ENCODE measurements at places on chromosomes 3 and 15.

DNA sequence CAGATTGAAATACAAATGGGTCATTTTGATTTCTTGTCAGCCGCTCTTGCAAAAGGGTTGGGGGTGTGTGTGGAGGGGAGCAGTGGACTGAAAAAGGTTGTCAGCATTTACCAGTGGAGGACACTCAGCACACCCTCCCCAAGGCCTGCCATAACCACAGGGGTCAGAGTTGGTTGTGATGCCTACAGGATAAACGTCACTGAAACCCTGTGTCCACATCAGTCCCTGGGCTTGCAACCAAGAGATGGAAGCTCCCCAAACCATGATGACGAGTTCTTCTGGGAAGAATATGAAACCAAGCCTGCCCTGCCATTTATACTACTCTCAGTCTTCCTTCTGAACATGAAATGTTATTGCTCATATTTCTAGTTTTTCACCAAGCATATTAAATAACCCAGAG, 54.0 kb upstream of the UMPS start:
- DNase-seq, result no peak

- DNase-seq, result peak; percentile 70
Observed at GRCh38 chr15:85318048-85318731, 62.2 kb upstream of the AKAP13 start.

DNA sequence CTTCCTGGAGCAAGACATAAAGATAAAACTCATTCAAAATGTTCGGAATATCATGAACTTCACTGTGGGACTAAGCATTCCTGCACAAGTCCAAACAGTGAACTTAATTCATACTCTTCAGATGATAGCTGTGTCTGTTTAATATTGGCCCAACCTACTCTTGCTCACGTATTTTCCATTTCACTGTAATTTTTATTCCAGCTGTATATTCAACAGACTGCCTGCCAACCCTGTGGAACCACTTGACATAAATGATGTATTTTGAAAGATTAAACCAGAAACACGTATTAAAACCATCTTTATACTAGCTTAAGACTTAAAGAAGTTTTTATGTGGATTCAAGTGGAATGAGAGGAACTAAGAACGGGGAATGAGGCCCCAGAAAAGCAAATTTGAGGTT, 172.5 kb downstream of the TMEM108 start:
- DNase-seq, result no peak

DNA sequence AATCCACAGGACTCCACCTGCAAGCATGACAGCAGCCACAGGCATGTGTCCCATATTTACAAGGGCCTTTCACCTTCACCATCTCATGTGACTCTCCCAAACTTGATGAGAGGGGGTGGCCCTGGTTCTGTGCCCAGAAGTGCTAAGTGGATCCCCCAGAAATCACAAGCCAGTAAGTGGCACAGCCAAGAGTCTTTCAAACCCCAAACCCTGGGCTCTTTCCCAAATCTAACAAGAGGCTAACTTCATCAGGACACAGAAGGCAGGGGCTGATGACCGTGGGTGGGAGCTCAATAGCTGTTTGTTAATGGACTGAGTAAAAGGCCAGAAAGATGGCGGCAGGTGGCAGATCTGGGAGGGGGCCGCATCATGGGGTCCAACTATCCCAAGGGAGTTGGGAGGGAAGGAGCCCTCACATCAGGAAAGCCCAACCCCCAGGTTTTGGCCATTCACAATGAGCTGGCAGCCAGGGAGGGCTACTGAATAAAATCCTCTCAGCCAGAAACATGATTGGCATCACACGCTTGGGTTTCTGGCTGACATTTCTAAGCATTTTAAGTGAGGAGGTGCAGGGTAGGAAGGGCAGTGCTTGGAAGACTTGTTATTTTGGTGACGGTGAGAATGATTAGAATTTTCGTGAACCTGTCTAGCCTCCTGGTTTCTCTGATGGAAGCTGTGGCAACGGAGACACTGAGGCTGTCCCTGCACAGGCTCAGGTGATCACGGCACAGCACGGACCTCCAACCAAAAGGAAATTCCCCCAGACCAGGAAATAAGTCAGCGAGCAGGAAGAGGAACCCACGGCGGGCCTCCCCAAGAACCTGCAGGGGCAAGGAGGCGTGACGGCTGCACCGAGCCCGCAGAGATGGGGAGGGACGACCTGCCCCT, 109.3 kb downstream of the OXNAD1 start:
- peak; percentile 27 for DNase-seq

DNA sequence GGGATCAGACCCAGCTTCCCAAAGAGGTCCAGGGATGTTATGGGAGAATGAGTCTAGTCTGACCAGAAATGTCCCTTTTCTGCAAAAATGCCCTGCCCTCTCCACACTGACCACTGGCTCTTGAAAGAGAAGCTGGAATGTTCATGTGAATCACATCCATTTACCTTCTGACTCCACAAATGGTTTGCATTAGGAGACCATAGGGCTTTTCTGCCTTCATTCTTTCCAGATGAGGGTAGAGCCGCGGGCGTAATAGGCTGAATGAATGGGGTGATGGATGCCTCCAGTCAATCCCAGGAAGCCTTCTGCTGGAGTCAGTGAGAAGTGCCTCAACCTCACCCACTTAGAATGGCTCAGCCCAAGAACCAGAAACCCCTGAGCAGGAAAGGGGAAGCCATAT, 47.2 kb upstream of the IREB2 start:
- DNase-seq, result no peak

DNA sequence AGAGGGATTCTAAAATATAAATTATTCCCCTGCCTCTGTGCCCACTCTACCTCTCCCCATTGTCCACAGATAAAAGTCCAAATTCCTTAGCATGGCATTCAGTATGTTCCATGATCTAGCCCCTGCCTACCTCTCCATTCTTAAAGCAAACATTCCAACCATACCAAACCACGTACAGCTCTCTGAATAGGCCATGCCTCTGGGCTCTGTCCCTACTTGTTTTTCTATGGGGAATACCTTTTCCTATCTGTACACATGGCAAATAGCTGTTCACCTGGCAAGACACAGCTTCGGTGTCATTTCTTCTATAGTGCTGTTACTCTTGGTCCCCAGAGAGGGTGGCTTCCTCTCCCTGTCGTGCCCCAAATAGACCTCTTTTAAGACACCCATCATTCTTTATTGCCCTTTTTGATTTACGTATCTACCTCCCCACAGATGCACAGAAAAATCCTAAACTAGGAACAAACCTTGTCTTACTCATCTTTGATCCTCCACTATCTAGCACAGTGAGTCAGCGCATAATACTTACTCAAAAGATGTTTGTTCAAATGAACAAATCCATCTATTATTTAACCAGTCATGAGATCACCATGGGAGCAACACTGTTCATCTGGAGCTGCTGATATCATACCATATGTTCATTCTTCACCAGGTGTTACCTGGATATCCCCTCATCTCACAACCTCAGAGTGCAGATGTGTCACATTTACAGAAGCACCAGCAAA, 329.8 kb downstream of the THSD4 start:
- DNase-seq, result peak; percentile 27

DNA sequence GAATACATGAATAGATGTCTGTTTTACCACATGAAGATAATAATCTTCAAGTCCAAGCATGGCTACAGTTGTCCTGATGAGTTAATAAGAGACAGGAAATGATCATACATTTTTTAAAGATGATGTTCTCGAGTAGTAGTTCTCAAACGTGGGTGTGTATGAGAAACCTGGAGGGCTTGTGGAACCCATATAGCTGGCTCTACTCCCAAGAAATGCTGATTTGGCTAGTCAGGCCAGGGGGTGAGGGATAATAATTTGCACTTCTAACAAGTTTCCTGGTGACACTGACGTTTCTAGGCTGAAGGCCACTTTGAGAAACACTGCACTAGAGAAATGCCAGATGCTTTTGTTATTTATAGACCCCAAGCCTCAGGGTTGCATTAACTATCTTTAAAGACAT, 37.0 kb downstream of the ROPN1B start:
- no peak for DNase-seq

Measured in astrocyte of the hippocampus (primary cell).